ENCODE measurements at places on chromosomes 7 and 10.

DNA sequence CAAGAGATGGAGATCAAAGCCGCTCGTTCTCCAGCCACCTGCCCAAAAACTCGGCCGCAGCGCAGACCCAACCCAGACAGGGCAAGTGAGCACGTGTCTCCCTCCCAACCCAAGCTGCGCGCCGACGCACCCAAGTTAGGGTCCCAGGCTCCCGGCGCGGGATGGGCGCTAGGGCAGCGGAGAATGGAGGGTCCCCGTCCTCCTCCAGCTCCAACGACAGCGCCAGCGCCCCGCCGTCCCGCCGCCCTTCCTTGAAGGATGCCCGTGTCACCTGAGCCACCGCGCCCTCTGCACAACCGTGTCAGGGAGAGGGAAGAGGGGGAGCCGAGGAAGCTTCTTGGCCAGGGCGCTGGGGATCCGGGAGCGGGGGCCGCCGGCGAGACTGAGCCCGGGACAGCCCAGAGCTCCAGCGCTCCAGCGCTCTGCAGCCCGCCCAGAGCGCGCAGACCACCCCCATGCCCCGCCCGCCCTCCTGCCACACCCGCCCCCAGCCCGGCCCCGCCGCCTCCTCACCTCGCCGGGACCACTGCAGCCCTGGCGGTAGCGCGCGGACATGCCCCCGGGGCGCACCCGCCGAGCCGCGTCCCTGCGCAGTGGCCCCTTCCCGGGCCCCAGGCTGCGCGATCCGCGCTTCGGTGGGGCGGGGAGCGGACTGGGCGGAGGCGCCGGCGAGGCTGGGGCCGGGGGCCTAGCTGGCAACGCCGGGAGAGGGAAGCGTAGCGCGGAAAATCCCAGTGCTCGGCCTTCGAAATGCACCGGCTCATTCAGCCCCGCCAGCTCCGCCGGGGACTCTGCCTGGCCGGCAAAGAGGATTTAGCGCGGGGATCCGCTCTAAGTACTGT is at the start of gene SLC16A12:
Gene SLC16A12, minus strand, starts transcription at position 424 of the 842 bp plus-strand sequence. CDS start 73,016 bp downstream, outside the sequence.
- DNase-seq, result no peak

- no peak for DNase-seq
Measured at GRCh38 chr10:132255489-132256344, 52.0 kb downstream of the STK32C start.

DNA sequence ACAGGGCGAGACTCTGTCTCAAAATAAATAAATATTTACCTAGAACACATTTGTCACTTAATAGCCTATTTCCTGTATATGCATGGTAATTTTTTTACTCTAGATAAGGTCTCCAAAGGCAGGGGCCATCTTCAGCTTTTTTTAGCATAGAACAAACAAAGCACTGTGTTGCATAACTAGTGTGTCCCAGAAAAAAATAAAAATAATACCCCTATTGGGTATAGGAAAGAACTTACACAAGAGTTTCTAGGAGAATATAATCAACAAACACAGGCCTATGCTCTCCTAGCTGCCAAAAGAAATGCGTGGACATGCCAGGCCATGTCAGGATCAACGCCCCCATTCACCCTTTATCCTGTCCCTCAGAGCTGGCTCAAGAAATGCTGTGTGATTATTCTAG is 103.6 kb downstream of the PARD3 start:
- no peak for DNase-seq

DNA sequence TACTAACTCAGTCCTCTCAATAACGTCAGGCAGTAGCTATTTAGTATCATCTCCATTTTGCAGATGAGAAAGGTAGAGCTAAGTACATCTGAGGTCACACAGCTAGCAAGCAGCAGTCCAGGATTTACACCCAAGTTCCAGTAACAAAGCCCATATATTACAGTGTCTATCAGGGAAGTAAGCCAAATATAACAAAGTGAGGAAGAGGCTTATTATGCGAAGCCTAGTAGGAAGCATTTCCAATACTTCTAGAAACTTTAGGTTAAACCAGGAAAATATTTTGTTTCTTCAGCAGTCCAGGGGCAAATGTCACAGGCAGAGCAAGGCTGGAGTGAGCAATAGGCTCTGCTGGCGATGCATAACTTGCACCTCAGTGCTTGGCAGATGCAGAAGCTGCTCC is 53.9 kb downstream of the NOC3L start:
- no peak for DNase-seq

GRCh38 chr10:63247771-63248170 is 114.6 kb downstream of the NRBF2 start:
- DNase-seq, result no peak

DNA sequence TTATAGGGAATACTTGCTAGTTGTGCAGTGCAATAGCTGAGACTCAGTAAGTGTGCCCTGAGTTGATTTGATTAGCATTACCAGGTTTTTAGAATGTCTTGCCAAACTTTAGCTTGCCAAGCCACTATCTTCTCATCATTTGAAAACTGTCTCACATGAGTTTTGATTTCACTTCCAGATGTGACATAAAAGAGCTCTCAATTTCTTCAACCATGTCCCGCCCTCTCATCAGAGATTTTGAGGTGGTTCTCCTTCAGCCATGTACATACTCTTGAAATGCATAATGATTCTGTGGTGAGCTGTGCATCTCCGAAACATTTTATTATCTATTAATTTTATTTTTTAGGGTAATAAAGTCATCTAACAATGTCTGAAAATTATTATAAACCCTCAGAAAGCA is 215.0 kb upstream of the SEMA3E start:
- no peak for DNase-seq

GRCh38 chr7:37247861-37248260 is 200.8 kb downstream of the ELMO1 start:
- DNase-seq, result no peak

DNA sequence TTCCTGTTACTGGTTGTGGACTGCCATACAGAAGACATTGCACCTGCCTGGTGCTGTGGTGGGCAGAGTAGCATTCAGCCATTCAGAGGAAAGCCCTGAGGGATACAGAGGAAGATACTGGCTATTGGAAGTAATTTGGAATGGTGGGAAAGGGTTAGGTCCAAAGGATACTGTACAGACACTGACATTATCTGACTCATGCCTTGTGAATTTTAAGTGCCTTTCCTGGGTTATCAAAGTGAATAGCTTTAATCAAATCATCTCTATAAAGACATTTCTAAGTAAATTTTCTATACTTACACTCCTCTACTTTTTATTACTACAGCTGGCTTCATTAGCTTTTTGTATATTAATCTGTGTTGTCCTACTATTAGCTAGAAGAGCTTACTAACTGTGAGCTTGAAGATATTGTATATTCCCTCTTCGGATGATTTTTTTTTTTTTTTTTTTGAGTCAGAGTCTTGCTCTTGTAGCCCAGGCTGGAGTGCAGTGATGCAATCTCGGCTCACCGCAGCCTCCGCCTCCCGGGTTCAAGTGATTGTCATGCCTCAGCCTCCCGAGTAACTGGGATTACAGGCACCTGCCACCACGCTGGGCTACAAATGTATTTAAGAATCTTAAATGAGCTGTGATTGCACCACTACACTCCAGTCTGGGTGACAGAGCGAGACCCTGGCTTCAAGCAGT is 186.5 kb downstream of the ADK start:
- DNase-seq, result no peak

DNA sequence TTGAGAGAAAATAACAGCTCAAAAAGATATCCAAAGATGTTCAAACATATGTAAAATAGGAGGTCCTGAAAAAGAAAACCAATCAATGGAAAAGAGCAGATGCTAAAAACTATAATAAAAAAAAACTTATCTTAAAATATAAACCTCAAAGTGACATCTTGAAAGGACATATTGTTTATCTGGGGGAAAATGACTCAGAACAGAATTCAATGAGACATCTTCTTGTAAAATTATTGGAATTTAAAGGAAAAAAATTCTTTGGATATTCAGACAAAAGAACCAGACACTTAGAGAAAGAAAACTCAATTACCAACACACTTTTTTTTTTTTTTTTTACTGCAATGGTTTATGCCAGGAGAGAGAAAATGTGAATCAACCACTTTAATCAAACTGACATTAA is 58.9 kb downstream of the NAMPT start:
- DNase-seq, result no peak

- DNase-seq, result no peak
Measured at GRCh38 chr7:114508086-114508485, 93.5 kb downstream of the FOXP2 start.

- DNase-seq, result no peak
Measured at GRCh38 chr10:86668297-86669165, at the start of gene LDB3. Gene LDB3, plus strand, starts transcription at chr10:86668511. Its CDS starts 181 bp downstream, at chr10:86668692.

DNA sequence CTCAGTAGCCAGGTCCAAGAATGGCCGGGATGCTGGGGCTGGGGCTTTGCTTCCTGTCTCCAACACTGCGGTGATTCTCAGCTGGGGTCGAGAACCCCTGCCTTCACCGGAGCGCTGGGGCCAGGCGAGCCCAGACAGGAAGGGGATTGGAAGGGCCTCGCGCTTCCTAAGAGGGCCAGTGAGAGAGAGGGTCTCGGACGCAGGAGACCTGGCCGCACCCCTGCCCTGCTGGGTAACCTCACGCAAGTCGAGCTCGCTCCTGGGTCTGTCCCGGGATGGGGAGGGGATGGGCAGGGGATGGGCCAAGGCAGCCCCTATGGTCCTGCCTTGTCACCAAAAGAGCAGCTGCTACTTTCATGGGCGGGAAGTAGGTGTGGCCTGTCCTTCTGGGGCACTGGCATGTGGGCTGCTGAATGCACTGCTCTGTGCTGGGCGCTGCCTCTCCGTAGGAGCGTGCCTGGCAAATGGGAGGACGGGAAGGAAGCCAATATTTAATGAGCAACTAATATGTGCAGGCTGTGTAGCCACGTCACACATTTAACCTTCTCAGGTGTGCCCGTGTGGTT is 20.0 kb downstream of the KCNK18 start:
- no peak for DNase-seq

DNA sequence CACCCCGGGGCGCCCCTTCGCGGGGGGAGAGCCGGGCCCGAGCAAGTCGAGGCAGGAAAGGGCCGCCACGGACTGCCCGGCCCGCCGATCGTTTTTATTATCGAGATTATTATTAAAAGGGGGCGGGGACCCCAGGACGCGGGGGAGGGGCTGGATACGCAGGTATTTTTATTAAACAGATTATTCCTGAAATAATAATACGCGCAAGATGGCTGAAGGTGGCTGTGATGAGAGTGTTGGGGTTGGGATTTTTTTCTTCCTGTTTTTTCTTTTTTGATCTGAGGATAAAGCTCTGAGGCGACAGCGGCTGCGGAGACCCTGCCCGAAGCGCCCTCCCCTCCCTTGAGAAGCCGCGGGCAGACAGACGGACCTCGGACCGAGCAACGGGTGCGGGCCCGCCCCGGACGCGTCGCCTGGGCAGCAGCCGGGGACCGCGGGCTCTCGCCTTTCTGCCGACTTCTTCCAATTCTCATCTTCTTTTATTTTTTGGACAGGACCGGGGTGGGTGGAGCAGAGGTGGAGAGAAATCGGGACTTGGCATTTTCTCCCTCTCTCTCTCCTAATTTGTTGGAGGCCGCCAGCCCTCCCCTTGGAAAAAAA is 1.4 kb upstream of the TRIM8 start:
- DNase-seq, result peak; percentile 58

DNA sequence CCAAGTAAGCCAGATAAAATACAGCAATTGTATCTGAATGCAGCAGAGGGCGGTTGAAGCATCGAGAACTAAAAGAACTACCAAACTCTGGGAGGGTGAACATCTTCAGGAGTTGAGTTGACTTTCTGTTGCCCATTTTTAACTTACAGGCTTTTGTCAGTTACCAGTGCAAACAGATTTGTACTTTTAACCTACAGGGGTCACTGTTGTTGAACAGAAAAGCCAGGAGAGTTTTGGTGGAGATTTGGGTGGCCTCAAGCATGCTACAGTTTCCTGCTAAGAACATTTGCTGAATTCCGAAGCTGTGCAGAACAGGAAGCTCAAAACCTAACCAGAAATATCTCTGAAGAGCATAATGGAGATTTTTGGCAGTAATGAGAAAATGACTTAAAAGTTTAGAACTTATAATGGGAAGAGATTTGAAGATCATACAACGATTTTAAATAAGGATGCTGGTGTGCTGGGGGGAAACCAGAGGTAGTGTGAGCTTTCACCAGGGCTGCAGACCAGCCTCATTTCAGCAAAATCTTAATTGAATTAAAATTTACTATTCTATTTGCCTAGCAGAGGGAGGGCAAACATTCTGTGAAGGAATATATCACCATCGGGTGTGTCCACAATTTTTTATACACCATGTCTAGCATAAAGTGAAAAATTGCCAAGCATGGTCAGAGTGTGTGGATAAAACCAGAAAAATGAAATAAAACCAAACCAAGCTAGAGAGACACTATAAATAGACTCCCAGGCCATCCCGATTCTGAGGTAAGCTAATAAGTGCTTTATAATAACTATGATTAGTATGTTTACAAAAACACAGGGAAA is 208.6 kb upstream of the CCDC6 start:
- DNase-seq, result no peak

DNA sequence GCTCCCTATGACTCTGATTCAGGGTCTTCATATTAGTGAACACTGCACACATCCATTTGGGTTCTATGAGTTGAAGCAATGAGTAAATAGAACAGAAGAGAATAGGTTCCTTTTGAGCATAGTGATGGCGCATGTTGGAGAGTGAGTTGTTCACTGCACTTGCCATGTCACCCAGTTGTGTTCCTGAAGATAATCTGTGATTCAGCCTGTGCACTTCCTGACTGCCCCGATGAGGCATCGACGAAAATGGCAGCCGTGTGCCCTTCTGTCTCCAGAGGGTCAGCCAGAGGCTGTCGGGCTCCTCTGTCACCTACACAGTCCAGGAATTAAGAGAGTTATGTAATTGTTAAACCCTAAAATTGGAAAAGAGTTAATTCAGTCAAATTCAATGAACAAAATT is 94.7 kb downstream of the GALNT11 start:
- DNase-seq, result no peak

DNA sequence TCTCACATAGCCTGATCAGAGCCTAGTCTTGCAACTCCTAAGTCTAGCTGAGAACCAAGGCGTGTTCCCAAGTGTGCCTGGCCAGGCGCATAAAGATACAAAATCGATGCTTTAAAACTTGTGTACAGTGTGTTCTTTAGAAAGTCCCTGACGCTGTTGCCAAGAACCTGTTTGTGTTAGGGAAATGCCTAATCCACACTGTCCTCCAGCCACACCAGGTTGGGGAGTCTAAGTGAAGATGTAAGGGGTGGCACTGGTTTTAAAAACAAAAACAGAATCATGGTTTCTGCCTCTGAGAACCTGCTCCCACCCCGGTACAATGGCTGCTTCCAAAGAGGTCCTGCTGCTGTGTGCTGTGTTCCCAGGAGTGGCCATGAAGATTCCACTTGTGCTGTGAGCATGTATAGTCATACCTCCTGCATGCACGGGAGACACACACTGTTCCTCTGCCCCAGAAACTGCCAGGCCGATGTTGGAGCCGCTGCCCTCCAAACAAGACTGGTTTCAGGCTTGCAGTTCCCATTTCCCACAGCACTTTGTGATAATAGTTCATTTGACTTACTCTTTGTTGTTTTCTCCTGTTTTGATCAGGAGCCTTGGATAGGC is 88.5 kb downstream of the CCNY start:
- no peak for DNase-seq

Data from activated CD8-positive, alpha-beta memory T cell treated with anti-CD3 and anti-CD28 coated beads, Interleukin-2, amount 50 U/mL, for 4 hours (primary cell).